ENCODE measurements at places on chromosomes 11 and 22.

GRCh38 chr11:61609000-61609979 lies 28.4 kb upstream of the SYT7 start:
- no peak for DNase-seq

DNA sequence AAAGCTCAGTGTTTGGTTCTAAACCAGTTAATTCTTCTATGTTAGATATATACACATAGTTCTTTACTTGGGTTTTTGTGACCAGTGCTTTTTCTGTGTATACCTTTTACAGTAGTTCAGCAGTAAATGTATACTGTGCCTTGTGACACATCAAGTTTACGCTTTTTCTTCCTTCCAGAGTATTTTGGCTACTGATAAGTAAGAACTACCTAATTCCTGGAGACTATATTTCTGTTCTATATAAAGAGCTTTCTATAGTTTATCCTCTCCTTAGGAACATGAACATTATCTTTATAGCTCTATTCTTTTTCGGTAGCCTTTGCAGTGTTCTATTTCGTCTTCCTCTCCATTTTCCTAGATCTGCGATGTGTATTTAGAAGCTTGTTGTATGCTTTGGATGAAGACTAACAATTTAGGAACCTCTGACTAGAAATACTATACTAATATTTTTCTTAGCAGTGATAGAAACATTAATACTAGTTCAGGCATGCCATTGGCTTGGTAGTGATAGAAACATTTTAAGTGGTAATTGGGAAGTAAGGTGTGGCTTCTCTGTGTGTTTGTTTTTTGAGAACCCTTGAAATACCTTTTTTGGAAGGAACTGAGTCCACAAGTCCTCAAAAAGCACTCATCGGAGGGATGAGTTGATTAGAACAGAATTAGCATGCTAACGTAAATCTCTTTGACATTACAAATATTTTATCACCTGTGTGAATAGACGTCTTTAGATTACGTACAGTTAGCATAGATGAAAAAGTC lies 74.6 kb downstream of the ARHGEF12 start:
- no peak for DNase-seq

- no peak for DNase-seq
These were observed 82.9 kb downstream of the KIRREL3 start for GRCh38 chr11:126917531-126918204.

DNA sequence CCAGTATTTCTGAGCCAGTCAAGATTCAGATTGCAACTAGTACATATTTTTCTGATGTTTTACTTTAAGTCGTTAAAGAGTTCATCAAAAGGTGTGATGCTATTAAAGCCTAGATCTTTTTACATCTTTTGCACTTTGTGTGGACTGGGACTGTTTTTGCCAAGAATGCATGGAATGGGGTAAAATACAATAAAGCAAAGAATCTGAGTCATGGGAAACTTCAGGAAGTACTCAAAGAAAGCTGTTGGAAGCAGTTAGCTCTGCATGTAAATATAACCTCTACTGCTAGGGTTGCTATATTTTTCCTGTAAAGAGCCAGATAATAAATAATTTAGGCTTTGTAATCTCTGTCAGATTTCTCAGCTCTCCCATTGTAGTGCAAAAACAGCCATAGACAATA lies 20.9 kb downstream of the ATXN10 start:
- DNase-seq: no peak
